Peyer's patch (tissue), 4 donors: ENCODE measurements at places on chromosomes 5 and 9. TPM values are rescaled to one million over a fixed set of nuclear protein-coding genes. Genes with fewer than 3 reads are reported as not detected.

DNA sequence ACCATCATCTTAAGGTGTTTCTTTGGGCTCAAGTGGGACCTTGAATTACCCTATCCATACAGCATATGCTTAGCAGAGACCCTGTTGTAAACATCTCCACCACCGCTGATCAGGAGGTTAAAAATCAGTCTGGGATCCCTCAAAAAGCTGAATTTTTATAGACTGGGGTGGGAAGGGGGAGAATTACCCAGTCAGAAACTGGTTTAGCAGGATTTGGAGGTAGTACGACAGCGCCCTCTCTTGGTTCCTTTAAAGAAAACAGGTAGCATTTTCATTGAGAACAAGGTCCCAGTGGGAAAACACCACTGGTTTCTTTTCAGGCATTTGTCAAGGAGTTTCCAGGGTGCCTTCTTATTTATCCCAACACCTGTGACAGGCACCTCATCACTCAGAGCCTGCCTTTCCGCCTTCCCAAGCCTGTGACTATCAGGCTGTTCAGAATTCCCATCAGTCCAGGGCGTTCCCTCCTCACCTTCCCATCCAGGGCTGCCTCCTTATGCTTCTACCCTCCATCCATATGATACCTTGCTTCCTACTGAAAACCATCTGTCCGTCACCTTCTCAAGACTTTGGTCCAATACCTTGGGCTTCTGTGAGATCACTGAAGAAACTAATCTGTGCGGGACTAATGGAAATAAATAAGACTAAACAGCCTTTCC, 203.8 kb upstream of the RAI14 start:
- no peaks in the 10 kb centered on the region for H3K4me1 ChIP-seq
- H3K36me3 ChIP-seq = no peaks in the 10 kb centered on the region
- H3K27me3 ChIP-seq = no peaks in the 10 kb centered on the region
- H3K4me3 ChIP-seq = no peak overlapping the region
- H3K27ac ChIP-seq = no peak overlapping the region
- DNase-seq = no peak

- no peak overlapping the region for H3K4me3 ChIP-seq
- H3K4me1 ChIP-seq = no peaks in the 10 kb centered on the region
- H3K27ac ChIP-seq = no peak overlapping the region
- H3K27me3 ChIP-seq = no peaks in the 10 kb centered on the region
Observed at GRCh38 chr5:43772764-43773477, 169.9 kb downstream of the NNT start.

SPATA31C1 gene
- not detected for total RNA-seq

BARHL1 gene
- not detected for total RNA-seq

GRCh38 chr5:146877178-146877681, 1.3 kb downstream of the PPP2R2B start:
- H3K27me3 ChIP-seq = no peaks in the 10 kb centered on the region
- H3K36me3 ChIP-seq = no peaks in the 10 kb centered on the region

- no peak within 1 kb of the TSS for H3K4me3 ChIP-seq
- H3K4me1 ChIP-seq = no peaks in the 10 kb centered on the region
- no peaks in the 10 kb centered on the region for H3K36me3 ChIP-seq
- H3K27me3 ChIP-seq = no peaks in the 10 kb centered on the region
- no peak within 1 kb of the TSS for H3K27ac ChIP-seq
Observed at GRCh38 chr5:170105642-170106611, at the start of gene FOXI1. Gene FOXI1, plus strand, starts transcription at chr5:170105897. Its CDS starts 61 bp downstream, at chr5:170105958.

IRX2 gene
- not detected for total RNA-seq

DNA sequence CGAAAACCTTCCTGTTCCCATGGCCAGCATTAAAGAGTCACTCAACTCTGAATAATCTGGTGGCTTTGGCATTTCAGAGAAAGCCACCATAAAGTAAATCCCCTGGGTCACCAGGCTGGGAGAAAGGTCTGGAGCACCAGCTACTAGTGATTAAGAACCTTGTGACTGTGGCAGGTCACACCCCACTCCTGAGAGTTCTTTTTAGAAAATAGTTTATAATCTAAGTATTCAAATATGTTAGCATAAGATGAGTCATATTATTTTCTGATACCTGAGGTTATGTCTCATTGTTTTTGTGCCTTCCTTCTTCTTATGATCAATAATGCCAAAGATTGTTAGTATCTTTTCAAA, 351.7 kb downstream of the ARRDC3 start:
- no peaks in the 10 kb centered on the region for H3K27me3 ChIP-seq
- DNase-seq = no peak
- H3K4me1 ChIP-seq = no peaks in the 10 kb centered on the region
- H3K36me3 ChIP-seq = no peaks in the 10 kb centered on the region

- no peaks in the 10 kb centered on the region for H3K36me3 ChIP-seq
- peak overlapping the region; percentile 83 for H3K27ac ChIP-seq
- no peaks in the 10 kb centered on the region for H3K27me3 ChIP-seq
- no peaks in the 10 kb centered on the region for H3K4me1 ChIP-seq
- peak; percentile 77 for DNase-seq
Observed at GRCh38 chr9:89605465-89606048, 745 bp downstream of the GADD45G start.

DNA sequence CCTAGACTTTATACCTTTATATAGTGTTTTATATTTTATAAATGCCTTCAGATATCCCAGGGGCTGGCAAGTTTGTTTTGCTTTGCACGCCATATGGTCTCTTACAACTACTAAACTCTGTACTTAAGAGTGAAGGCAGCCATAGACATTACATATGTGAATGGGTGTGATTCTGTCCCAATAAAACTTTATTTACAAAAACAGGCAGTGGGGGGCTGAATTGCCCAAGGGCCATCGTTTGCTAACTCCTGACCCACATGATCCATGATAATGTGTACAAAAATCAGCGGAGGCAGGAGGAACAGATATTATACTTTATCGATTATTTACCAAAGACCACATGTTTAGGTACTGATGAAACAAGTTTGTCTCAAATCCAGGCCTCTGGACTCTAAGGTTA, 35.8 kb upstream of the ISCA1 start:
- H3K4me3 ChIP-seq = no peak overlapping the region
- H3K4me1 ChIP-seq = no peaks in the 10 kb centered on the region
- H3K27ac ChIP-seq = no peak overlapping the region
- H3K36me3 ChIP-seq = peaks cover 99% of the 10 kb centered on the region
- DNase-seq = no peak

IER5L gene
- 2.5 TPM for total RNA-seq

DNA sequence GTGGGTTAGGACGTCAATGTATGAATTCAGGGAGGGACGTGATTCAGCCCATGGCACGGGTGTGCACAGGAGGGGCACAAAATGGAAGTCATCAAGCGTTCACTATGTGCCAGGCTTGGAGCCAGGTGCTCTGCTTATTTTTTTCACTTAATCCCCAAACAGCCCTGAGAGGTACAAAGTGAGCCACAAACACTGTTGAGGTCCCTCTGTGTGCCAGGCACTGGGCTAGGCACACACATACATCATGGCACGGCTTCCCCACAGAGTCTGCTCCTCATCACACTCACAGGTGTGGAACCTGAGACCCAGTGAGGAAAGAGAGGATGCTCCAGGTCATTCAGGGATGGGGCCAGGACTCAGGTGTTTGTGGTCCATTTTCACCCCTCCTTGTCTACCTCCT, 68.1 kb downstream of the GALNT12 start:
- no peak for DNase-seq
- no peaks in the 10 kb centered on the region for H3K27me3 ChIP-seq
- H3K36me3 ChIP-seq = no peaks in the 10 kb centered on the region
- no peaks in the 10 kb centered on the region for H3K4me1 ChIP-seq
- H3K4me3 ChIP-seq = no peak overlapping the region
- no peak overlapping the region for H3K27ac ChIP-seq

LCN15 gene
- total RNA-seq = not detected

DNA sequence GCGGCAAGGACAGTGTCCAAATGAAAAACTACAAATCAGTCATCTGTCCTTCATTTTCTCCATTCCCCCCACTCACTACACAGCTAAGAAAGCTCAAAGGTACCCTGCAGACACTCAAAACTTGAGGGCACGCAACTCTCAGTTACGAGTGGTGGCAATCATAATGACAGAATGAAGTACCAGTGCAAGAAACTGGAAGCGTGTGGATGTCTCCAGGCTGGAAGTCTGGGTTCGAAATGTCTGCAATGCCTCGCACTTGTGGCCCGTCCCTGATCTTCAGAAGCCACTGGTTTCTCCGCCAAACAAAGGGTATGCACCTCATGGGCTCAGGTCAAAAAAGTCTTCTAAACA, 597 bp upstream of the CENPH start:
- no peaks in the 10 kb centered on the region for H3K36me3 ChIP-seq
- H3K27ac ChIP-seq = peak overlapping the region; percentile 56
- no peaks in the 10 kb centered on the region for H3K27me3 ChIP-seq
- DNase-seq = no peak
- H3K4me3 ChIP-seq = peak overlapping the region; percentile 77
- H3K4me1 ChIP-seq = peaks cover 8% of the 10 kb centered on the region

DNA sequence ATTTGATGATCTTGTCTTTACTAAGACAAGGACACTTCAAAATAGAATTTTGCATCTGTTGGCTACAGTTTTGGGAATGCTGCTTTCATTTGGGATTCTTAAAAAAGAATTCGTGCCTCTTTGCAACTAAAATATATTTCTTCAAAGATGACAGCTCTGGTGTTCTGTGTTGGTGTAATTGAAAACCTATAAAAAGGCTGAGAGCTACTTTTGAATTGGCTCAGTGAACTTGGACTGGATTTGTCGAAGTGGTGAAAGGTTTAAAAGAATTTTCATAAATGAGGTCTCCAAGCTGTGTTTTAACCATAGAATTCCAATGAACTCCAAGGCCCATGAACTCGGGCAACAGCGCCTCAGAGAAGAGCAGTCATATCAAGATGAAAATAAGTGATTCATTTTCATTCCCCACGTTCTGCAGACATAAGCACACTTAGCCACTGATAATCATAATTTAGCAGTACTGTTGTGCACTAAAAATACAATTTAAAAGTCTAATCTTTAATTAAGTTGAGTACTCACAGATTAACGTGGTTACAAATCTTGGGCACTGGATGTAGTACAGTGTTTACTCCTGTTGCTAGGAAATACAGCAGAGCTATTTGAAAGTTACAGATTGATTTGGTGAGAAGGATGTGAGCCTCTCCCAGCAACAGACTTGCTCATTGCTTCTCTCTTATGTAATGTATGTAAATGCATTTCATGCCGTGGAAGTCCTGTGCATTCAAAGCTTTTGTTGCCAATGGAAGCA, 10.9 kb downstream of the SNCAIP start:
- no peaks in the 10 kb centered on the region for H3K36me3 ChIP-seq
- H3K27ac ChIP-seq = no peak overlapping the region
- H3K4me3 ChIP-seq = no peak overlapping the region
- H3K27me3 ChIP-seq = no peaks in the 10 kb centered on the region
- DNase-seq = no peak
- no peaks in the 10 kb centered on the region for H3K4me1 ChIP-seq

NUTM2G gene
- not detected for total RNA-seq

GLRA1 gene
- total RNA-seq = not detected

DNA sequence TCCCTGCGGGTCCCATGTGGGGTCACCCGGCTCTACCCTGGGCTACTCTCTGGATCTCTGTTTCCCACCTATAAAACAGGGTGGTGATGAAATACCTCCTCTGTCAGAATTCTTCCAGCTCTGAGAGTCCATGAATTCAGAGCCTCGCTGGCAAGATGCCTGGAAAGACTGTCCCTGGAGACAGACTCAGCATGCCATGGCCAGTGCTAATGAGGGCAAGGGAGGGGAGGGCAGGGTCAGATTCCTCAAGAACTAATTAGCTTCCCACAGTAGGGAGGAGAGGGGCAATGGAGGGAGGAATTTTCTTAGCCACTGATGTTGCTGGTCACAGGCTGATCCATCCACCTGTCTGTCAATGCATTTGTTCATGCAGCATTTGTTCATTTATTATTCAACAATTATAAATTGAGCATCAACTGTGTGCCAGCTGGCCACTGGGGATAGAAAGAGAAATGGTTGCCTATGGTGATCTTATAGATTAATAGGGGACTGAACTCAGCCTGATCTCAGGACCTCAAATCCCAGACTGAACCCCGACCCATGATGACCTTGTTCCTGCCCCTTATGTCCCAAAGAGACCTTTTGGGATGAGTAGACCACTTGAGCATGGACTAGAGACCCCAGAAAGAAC, 4.7 kb downstream of the SYNPO start:
- peaks cover 25% of the 10 kb centered on the region for H3K36me3 ChIP-seq
- no peak overlapping the region for H3K4me3 ChIP-seq
- DNase-seq = peak; percentile 29
- no peaks in the 10 kb centered on the region for H3K4me1 ChIP-seq
- H3K27ac ChIP-seq = peak overlapping the region; percentile 50
- no peaks in the 10 kb centered on the region for H3K27me3 ChIP-seq

GRCh38 chr9:19521205-19521604, 112.4 kb downstream of the ACER2 start:
- H3K4me1 ChIP-seq = no peaks in the 10 kb centered on the region
- no peak for DNase-seq
- H3K36me3 ChIP-seq = no peaks in the 10 kb centered on the region
- no peak overlapping the region for H3K4me3 ChIP-seq

FBLL1 gene
- 1.8 TPM for total RNA-seq

DNA sequence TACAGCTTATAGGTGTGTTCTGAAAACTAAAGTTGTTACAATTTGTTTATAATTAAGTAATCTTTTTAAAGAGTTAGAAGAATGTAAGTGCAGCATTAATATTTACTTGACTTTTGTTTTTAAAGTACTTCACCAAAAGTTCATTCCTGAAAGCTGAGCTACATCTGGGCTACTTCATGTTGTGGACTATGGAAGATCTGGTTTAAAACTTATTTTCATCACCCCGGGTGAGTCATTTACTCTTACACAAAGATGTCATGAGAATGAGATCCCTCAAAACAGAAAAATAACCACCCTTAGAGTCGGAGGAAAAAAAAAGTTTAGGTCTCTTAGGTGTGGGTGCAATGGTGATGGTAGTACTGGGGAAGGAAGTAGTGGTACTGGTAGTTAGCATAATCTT, 5.1 kb downstream of the POU5F2 start:
- no peak overlapping the region for H3K4me3 ChIP-seq
- H3K4me1 ChIP-seq = no peaks in the 10 kb centered on the region
- no peaks in the 10 kb centered on the region for H3K27me3 ChIP-seq
- H3K36me3 ChIP-seq = no peaks in the 10 kb centered on the region

SHISAL2B gene
- total RNA-seq = not detected

GRCh38 chr5:39433848-39434247, 9.1 kb upstream of the DAB2 start:
- no peak overlapping the region for H3K4me3 ChIP-seq
- H3K27me3 ChIP-seq = no peaks in the 10 kb centered on the region
- no peak overlapping the region for H3K27ac ChIP-seq
- H3K4me1 ChIP-seq = no peaks in the 10 kb centered on the region
- H3K36me3 ChIP-seq = no peaks in the 10 kb centered on the region
